ENCODE measurements at places on chromosomes 7 and 10. TPM values are rescaled to one million over a fixed set of nuclear protein-coding genes. Genes with fewer than 3 reads are reported as not detected.

GRCh38 chr10:101446947-101447346, 93.0 kb downstream of the BTRC start:
- no peak for DNase-seq

The SFTPA2 gene
- total RNA-seq, result 0.86 TPM

GRCh38 chr7:96558093-96558492, 151.6 kb downstream of the SEM1 start:
- no peak for DNase-seq

The ARHGAP19 gene
- 3.7 TPM for total RNA-seq

DNA sequence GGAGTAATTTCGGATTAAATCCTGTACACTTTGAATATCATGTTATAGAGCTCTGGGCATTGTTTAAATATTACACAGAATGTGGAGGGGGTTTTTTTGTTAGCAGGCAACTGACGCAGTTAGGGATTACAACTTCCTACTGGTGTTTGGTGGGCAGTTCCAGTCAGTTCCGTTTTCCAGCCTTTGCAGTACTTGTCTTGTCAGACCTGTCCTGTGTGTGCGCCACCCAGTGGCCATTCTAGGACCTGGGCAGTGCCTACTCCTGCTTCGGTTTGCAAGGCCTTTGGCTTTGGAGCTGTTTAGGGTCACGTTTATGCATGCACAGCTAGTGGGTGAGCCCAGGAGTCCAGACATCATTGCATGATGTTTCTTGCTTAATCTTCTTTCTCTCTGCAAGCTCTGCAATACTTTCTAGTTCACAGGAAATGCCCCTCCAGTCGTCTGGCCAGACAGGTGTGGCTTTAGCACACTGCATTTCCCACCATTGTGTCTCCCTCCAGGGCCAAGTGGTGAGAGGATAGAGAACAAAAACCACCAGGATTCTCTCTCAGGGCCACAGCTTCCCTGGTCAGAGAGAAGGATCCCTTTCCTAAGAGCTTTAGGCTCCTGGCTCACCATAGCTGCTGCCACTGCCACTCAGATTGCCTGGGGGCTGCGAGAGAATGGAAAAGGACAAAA, 96.5 kb upstream of the TARP start:
- DNase-seq, result peak; percentile 95

The CYP2C9 gene
- 4.9 TPM for total RNA-seq
